ENCODE measurements at places on chromosomes 5 and 9. TPM values are rescaled to one million over a fixed set of nuclear protein-coding genes. Genes with fewer than 3 reads are reported as not detected.

Gene IL33
- total RNA-seq: under 0.01 TPM

Gene WHRN
- 2.2 TPM for total RNA-seq

DNA sequence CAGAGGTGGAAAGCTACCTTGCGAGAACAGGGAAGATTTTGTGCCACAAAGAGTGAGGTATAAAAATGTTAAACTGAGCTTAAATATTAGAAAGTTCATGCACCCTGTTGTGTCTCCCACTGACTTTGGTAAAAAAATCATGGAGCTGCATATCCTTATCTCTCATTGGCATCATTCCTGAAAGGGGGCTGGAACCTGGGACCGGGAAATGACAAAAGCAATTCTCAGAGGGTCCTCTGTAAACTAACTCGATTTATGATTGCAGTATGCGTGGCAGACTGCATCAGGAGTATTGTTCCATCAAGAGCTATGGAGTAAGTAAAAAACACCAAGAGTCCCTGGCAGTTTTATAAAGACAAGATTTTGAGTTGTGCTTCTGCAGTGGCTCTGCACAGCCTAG lies 148.8 kb downstream of the DCP2 start:
- H3K4me1 ChIP-seq: peaks cover 17% of the 10 kb centered on the region
- no peak overlapping the region for H3K27ac ChIP-seq
- no peak for DNase-seq
- no peaks in the 10 kb centered on the region for H3K27me3 ChIP-seq
- H3K36me3 ChIP-seq: no peaks in the 10 kb centered on the region
- no peak overlapping the region for H3K4me3 ChIP-seq

- no peaks in the 10 kb centered on the region for H3K4me1 ChIP-seq
- no peak for DNase-seq
- no peak overlapping the region for H3K4me3 ChIP-seq
- H3K27ac ChIP-seq: no peak overlapping the region
- H3K36me3 ChIP-seq: no peaks in the 10 kb centered on the region
These were observed 10.5 kb downstream of the KIF4B start for GRCh38 chr5:155024015-155024414.

GRCh38 chr9:133971121-133971951 lies 20.8 kb downstream of the VAV2 start:
- H3K4me3 ChIP-seq: no peak overlapping the region
- no peaks in the 10 kb centered on the region for H3K4me1 ChIP-seq
- H3K27me3 ChIP-seq: no peaks in the 10 kb centered on the region
- peak; percentile 79 for DNase-seq
- H3K36me3 ChIP-seq: no peaks in the 10 kb centered on the region
- no peak overlapping the region for H3K27ac ChIP-seq

DNA sequence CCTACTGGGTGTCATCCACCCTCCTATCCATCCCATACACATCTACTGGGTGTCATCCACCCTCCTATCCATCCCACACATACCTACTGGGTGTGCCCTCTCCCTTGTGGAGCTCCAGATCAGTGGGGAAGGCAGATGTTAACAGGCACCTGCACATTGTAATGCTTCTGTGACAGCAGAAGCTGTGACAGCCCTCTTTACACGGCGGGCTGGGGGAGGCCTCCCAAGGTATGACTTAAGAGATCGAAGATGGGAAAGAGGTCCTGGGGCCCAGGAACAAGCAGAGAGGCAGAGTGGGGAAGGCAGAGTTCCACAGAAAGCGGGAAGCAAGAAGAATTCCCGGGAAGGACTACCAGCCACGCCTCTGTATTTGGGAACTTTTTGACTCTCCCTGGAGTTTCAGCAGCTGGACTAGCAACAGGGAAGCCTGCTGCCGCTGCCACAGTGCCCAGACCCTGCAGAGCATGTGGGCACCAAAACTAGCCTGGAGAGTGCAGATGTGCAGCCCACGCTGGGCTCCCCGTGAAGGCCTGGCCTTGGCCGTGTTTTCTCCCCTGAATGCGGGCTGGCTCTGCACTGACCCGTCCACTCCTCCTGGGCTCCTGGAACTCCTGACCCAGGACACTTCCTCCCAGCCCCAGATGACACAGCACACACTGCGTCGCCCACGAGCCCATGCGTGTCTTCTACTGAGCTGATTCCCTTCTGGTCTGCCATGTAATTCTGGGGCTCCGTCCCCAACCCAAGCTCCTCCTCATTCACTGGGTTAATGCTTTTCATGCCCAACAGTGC lies 9.3 kb downstream of the TOR1A start:
- peaks cover 62% of the 10 kb centered on the region for H3K36me3 ChIP-seq
- no peaks in the 10 kb centered on the region for H3K27me3 ChIP-seq
- no peak for DNase-seq
- no peak overlapping the region for H3K27ac ChIP-seq

DNA sequence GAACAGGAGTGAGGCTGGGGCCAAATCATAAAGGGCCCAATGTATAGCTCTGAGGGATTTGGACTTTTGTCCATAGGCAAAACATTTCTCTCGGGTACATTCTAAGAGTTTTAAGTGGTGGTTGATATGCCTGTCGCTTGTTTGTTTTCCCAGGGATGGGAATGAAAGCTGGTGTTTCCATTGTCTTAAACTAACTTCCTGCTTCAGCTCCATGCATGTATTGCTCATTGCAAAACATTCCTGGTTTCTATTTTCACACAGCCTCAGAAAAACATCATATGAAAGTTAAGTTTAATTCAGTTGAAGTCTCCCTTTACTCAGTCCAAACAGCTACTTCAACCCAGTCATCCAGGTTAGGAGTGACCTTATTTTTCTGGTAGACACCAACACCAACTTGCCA lies 235.0 kb downstream of the ACTL7B start:
- no peaks in the 10 kb centered on the region for H3K27me3 ChIP-seq
- peak; percentile 82 for DNase-seq
- H3K4me1 ChIP-seq: peaks cover 51% of the 10 kb centered on the region
- peak overlapping the region; percentile 92 for H3K27ac ChIP-seq

DNA sequence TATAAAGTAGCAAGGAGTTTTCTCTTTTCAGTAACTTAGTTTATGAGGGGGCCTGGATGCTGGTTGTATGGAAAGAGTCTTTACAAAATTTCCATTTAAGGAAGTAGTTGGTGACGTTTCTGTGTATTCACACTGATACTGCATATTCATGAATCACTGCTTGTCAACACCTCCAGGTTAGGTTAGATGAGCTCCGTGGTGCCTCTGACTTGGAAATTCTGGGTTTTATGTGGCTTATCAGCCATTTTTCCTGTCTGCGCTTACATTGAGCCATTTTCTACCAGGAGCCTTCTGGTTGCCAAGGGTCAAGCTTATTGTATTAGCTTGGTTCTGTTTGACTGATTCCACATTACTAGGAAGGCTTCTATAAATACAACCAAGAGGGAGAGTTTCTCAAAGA lies 128.3 kb downstream of the SLC28A3 start:
- H3K36me3 ChIP-seq: no peaks in the 10 kb centered on the region
- H3K4me3 ChIP-seq: no peak overlapping the region

- no peak overlapping the region for H3K27ac ChIP-seq
- H3K36me3 ChIP-seq: no peaks in the 10 kb centered on the region
- peak overlapping the region; percentile 48 for H3K4me3 ChIP-seq
- peaks cover 3% of the 10 kb centered on the region for H3K4me1 ChIP-seq
- no peaks in the 10 kb centered on the region for H3K27me3 ChIP-seq
These were observed 9.9 kb upstream of the ALDOB start for GRCh38 chr9:101445353-101446029.

GRCh38 chr9:126248680-126249079 lies 77.9 kb upstream of the MVB12B start:
- no peak overlapping the region for H3K4me3 ChIP-seq
- peak overlapping the region; percentile 11 for H3K27ac ChIP-seq
- H3K4me1 ChIP-seq: peaks cover 9% of the 10 kb centered on the region
- H3K36me3 ChIP-seq: no peaks in the 10 kb centered on the region

DNA sequence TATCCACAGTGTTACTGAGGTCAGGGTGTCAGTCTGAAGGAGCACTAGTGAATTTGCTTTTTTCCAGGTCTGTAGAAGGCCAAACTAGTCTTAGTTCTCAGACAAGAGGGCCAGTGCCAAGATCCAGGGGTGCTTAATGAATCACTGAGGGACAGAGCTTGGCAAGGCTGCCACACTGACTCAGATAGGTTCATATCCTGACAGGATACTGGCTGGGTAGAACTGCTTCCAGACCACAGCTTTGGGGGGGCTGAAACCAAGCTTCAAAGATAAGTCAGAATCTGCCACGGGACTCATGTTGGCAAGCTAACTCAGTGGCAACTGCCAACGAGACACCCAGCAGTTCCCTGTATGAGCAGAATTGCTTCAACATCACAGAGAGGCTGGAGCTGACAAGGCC lies 1125.4 kb downstream of the EFNA5 start:
- no peaks in the 10 kb centered on the region for H3K27me3 ChIP-seq
- H3K4me1 ChIP-seq: no peaks in the 10 kb centered on the region
- no peak overlapping the region for H3K27ac ChIP-seq
- peak; percentile 1 for DNase-seq
- H3K36me3 ChIP-seq: no peaks in the 10 kb centered on the region
- no peak overlapping the region for H3K4me3 ChIP-seq

DNA sequence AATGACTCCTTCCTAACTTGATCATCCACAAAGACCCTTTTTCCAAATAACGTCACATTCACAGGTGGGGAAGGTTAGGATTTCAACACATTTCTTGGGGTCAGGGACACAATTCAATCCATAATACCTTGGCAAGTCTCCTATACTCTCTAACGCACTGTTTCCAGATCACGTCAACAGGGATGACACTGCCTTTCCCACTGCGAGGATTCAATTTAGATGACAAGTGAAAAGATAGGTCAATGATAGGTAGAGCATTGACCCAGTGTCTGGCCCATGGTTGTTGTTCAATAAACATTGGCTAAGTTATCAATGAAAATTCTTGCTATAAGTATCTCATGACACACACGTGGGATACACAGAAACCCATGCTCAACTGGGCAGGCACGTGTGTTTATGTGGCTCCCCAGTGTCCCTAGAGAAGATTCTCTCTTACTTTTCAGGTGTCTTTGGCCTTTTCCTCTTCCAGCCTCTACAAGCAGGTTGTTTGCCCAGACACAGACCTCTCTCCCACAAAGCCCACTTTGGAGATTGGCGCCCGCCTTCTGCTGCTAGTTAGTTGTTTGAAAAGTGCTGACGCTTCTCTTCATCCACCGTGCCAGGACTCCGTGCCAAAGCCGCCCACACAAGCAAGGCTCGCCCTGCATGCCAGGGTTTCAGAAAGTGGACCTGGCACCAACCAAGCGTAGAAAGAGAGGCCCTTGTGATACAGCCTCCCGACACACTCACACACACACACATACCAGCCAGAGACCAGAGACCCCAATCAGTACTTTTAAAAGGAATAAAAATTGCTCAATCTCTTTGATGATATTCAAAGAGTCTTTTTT lies 594.5 kb downstream of the BNC2 start:
- H3K4me3 ChIP-seq: no peak overlapping the region
- H3K27ac ChIP-seq: no peak overlapping the region
- H3K4me1 ChIP-seq: peaks cover 3% of the 10 kb centered on the region
- no peaks in the 10 kb centered on the region for H3K36me3 ChIP-seq
- H3K27me3 ChIP-seq: no peaks in the 10 kb centered on the region

Data from osteoblast (primary cell).